ENCODE measurements at places on chromosomes 16 and 17.

DNA sequence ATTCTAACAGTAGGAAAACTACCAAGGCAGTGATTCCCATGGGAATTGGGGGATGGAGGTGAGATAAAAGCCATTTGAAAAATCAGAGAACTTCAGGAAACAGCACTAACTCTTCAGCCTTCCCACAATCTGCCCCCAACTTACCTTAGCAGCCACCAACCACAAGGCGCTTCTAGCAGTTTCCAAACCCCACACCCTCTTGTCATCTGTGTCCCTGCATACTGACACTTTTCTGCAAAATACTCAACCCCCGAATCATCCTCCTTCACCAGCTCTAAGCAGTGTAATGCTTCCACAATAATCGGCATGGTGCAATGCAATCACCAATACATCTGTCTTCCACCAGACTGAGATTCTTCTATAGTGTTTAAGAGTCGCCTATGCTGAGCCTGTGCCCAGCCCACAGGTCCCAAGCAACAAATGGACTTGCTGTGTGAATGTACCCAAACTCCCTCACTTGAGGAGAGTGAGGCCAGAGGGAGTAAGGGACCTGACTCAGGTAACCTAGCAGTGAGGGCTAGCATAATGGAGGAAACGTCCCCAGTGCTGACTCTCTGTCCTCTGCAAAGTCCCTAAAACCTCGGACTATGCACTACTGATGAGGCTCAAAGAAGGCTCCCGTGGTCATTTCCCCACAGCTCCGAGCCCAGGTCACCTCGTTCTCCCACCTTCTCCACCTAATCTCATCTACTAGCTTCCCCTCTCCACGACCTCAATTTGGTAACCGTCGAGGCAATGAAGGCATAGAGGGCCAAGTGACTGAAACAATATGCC lies 943 bp downstream of the DYNC1LI2 start:
- no peak for DNase-seq

- no peak for DNase-seq
These were observed 15.9 kb downstream of the POLR3K start for GRCh38 chr16:37511-37910.

GRCh38 chr16:1341495-1342420 lies 8.3 kb downstream of the BAIAP3 start:
- DNase-seq, result no peak

DNA sequence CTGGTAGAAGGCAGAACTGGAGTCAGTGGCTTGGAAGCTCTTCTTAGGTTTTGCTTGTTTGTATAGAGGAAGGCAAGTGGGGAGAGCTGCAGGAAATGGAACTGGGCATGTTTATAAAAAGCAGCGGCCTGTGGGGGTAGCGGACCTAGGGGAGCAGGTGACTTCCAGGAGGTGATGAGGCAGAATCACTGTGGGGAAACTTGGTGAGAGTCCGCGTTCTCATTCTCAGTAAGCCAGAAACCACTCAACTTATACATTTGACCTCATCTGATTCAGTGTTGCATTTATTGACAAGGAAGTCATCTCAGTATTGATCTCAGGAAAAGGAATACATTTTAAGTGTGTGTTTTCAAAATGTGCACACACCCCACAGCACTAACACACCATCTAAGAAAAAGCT lies 299.8 kb downstream of the CNTNAP4 start:
- DNase-seq, result no peak

- DNase-seq, result no peak
These were observed 21.2 kb upstream of the EIF1 start for GRCh38 chr17:41667280-41668041.

Data from endodermal cell (in vitro differentiated cells).